NCI-H510A treated with DMSO at 0.1 percent for 48 hours (cell line): ENCODE measurements at places on chromosomes 11 and 22.
A peak's percentile ranks its signal among the peaks of the same experiment; 100 is the strongest.

DNA sequence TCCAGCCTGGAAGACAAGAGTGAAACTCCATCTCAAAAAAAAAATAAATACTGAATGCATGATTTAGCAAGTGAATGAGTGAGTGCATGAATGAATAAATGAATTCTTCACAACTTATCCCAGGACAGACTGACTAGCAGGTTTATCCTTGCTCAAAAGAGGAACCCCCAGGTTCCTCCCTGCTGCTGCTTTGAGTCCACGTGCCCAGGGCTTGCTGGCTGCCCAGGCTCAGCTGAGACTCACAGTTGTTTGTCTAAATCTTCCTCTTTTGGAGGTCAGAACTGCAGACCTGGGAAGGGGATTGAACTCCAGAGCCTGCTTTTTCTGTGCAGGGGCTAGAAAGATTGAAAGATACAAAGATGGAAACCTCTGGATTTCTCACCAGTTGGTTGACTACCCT is 117.4 kb upstream of the TMEM45B start:
- no peak for DNase-seq

DNA sequence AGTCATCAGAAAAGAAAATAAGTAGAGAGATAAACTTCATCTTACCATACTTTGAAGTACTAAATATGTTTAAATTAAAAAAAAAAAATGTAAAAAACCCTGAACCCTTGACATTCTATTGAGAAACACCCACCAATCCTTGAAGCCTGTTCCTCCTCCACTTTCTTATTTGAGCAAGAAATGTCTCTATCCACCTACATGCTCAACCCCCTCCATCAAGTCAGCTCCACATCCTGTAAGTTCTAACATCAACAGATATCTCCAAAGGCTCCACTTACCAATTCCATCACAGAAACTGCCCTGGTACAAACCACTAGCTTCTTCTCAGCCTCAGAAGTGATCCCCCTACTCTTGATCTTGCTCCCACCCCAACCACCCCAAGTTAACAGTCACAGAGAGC is 32.5 kb upstream of the FAT3 start:
- DNase-seq = no peak

- DNase-seq = no peak
Measured at GRCh38 chr22:37163575-37164504, 14.1 kb upstream of the IL2RB start.

DNA sequence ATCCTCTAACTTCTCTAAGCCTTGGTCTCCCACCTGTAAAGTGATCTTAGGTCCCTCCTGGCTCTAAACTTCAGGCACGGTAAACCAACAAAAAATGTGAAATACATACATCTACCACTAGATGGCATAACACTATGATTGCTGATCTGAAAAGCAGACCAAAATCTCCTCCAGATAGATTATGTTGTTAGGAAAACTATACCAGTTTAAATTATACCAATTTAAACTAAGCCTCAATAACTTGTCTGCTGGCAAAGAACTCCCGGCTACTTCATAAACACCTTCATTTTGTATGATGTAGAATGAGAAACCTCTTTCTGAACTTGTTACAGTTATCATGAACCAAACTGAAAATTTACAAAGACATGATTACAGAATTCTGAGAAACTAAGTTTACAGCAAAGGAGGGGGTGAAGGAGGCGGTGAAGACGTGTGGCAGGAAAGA is 85.9 kb downstream of the SBF2 start:
- peak; percentile 29 for DNase-seq

DNA sequence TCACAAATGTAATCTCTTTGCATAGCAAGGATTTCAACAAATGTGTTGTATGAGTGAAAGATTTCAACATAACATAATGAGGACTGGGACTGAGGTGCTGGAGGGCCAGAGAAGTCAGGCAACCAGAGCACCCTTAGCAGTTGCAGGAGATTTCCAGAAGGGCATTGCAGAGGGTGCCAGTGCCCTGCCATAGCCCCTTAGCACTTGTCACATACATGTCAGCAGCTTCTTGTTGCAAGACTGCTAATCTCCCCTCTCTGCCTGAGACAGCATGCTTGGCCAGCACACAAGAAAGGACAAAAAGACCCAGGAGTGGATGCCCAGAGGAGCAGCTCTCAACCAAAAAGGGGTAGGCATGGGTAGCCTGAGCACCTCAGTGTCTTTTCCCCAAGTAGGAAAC is 43.2 kb downstream of the BBOX1 start:
- no peak for DNase-seq

DNA sequence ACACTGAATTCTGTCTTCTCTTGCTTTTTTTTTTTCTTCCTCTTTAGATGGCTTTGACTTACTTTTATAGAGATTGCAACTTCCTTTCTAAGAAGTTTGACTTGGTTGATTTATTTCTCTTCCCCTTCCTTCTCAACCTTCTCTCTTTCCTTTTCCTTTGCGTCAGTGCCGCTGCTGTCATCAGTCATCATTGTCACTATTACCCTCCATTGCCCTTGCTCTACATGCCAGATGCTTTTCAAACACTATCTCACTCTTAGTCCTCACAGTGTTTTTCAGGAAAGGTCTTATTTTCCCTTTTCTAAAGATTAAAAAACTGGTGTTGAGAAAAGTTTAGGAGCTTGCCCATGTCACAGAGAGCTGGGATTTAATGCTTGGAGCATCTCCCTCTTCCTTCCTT is 74.7 kb upstream of the C11orf87 start:
- DNase-seq = no peak

DNA sequence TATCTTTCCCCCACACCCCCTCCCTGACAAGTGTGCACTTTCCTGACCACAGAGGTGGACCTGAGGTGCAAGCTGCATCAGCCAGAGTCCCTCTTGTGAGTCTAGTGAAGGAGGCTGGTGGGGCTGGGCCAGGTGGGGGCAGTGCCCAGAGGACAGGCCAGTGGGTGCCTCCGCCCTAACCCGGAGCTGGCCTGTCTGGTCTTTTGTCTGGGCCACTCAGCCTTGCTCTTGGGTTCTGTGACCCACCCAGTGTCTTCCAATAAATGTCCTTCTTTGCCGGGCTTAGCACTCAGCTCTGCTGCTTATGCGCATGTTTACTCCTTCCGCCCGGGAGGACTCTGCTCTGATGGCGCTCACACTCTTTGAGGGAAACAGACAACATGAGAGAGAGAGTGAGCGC is 526.2 kb downstream of the TBC1D22A start:
- DNase-seq = no peak

DNA sequence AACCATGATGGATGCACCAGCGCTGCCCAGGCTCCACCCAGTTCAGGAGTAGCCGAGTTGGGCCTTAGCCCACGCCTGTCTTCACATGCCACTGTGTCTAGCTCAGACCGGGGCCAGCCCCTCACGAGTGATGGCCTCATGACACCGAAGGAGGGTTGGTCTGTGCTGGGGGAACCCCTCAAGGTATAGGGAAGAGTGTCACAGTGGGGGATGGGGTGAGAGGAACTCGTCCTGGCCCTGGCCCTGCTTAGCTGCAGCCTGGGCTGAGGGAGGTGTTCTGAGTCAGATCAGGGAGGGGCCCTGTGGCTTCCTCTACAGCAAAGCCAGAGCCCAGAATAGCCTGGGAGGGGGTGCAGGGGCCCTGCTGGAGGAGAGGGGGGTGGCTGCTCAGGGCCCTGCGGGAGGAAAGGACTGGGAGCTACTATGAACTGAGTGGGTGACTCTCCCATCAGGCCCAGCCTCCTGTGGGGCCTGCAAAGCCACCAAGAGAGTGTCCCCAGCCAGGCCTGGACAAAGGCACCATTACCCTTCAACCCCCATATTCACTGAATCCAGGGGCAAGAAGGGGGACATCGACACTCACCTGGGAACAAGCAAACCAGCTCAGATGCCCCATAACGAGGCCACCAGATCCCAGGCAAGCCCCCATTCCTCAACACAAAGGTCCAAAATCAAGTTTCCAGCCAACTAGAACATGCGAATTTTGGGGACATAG is 41.2 kb downstream of the IGLL5 start:
- DNase-seq = no peak

- peak; percentile 17 for DNase-seq
Measured at GRCh38 chr11:72039031-72039855, 40.5 kb downstream of the IL18BP start.

DNA sequence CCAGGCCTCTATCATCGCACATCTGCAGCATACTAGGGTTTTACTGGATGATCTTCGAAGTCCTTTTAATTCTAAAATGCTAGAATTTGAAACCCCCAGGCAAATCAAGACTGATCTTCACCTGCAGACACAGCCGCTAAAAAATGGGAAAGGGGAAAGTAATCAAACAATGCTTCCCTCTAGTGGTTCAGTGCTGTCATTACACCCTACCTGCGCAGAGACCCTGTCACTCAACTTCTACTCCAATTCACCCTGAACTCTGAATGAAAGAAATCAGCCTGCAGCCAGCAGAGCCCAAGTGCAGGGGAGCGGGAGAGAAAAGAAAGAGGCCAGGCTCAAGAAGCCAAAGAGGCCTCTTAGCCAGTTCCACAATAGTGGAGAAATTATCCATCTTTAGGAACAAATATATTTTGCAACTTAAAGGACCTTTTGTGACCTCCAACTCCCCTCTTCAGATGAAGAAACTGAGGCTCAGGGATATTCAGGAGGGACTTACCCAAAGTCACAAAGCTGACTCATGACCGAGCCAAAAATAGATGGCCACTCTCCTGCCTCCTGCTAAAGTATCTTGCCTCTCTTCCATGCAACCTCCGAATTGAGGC is 33.0 kb downstream of the SERGEF start:
- peak; percentile 26 for DNase-seq

GRCh38 chr11:119787074-119787461 is 58.1 kb upstream of the NECTIN1 start:
- DNase-seq = no peak

- DNase-seq = no peak
Measured at GRCh38 chr22:40838486-40838885, 18.0 kb downstream of the ST13 start.

- DNase-seq = no peak
Measured at GRCh38 chr22:20546541-20546950, 39.1 kb downstream of the MED15 start.

DNA sequence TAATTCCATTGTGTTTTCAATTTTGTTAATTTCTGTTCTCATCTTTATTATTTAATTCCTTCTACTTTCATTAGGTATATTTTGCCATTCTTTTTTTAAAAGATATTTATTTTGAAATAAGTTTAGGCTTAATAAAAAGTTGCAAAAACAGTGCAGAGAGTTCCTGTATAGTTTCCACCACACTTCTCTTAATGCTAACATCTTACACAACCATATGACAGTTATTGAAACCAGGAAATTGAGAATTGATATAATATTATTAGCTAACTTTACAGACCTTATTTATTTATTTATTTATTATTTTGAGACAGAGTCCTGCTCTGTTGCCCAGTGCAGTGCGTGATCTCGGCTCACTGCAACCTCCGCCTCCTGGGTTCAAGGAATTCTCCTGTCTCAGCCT is 13.8 kb upstream of the SPDYC start:
- no peak for DNase-seq

DNA sequence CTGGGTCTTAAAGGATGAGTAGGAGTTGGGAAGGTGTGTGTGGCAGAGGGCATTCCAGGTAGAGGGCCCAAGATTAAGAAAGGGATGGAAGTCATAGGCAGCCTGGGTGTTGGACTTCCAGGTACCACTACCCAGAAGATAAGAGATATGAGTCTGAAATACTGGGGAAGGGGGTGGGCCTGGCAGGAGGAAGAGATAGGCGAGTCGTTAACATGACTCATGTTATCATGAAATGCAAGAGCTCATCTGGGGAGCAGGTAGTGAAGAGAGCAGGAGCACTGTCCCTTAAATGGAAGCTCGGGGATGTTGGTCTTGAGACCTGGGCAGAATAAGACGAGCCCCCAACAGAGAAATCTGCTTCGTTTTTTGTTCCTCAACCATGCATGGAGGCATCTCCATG is 10.2 kb downstream of the ZC3H7B start:
- no peak for DNase-seq

GRCh38 chr11:116422556-116422955 is 350.2 kb downstream of the BUD13 start:
- no peak for DNase-seq

GRCh38 chr11:20013346-20014066 is 146.8 kb downstream of the DBX1 start:
- peak; percentile 52 for DNase-seq

GRCh38 chr11:81007046-81007445 is 1566.2 kb upstream of the TENM4 start:
- no peak for DNase-seq

DNA sequence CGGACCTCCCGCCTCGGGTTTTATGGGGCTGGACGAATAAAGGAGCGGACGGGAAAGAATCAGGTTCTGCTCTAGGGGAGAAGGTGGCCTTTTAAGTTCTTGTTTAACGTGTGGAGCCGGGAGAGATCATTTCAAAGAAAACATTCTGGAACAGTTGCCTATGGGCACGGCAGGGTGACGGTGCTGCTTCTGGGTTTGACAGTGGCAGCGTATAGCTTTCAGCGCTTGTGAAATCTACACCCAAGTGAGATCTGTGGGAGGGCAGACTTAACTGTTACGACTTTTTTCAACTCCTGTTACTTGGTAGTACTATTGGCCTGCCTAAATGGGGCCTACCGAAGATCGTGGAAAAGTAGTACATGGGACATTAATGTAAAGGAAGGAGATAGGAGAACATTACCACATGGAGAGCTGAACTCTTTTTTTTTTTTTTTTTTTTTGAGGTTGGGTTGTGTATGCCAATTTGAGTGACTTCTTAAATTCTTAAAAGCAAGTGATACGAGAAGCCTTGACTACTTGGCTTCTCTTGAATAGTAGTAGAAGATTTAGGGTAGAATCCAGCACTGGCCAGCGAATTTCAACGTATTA is 743 bp downstream of the USP47 start:
- DNase-seq = peak; percentile 36

GRCh38 chr11:21933095-21933494 is 259.8 kb upstream of the ANO5 start:
- DNase-seq = no peak

DNA sequence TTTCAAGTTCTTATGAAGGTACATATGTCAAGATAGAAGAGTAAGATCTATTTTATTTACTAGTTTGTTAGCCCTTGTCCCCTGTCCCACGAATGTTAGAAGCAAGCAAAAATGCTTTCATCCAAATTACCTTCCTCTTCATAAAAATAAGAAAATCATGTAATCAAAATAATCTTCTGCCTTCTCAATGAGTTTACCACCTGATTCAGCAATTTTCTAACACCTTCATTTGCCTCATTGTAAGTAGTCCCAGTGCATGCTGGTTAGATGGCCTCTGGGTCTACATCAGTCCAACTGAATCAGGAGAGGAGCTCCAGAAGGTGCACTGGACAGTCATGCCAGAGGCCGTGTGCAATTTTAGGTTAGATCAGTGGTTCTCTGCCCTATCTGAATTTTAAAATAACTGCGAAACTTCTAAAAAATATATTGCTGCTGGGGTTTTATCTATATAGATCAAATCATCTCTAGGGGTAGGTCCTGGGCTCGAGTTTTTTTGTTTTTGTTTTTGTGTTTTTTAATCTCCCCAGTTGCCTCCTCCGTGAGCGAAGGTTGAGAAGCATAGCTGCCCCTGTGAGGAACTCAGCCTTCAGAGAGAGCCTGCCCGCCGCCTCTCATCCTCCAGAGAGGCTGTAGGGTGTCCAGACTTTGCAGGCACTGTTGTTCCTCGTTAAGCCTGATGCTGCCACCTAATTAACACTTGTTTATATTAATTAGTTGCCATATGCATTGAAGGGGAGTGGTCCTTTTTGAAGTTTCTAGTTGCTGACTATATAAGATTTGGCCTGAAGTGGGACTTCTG is 32.2 kb downstream of the C22orf31 start:
- no peak for DNase-seq

GRCh38 chr11:64000740-64001483 is 14.7 kb downstream of the OTUB1 start:
- DNase-seq = no peak

- no peak for DNase-seq
Measured at GRCh38 chr11:102637731-102638130, 12.6 kb upstream of the MMP20 start.

- DNase-seq = peak; percentile 94
Measured at GRCh38 chr11:125941619-125942611, 3.9 kb upstream of the VSIG10L2 start.
